ENCODE measurements at places on chromosomes 16 and 17.
A peak's percentile ranks its signal among the peaks of the same experiment; 100 is the strongest.

GRCh38 chr17:27572665-27573064, 58.3 kb upstream of the LGALS9 start:
- no peak for DNase-seq

- peak; percentile 58 for DNase-seq
Measured at GRCh38 chr16:67928561-67929364, 2.9 kb downstream of the CTRL start.

DNA sequence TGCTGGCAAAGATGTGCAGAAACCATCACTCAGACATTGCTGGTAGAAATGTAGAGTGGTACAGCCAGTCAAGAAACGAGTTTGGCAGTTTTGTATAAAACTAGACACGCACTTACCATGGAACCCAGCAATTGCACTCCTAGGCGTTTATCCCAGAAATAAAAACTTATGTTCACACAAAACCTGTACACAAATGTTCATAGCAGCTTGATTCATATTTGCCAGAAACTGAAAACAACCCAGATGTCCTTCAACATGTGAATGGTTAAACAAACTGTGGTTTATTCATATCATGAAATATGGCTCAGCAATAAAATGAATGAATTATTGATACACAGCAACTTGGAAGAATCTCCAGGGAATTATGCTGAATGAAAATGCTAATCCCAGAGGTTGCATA, 570.0 kb downstream of the CDH13 start:
- DNase-seq, result no peak

DNA sequence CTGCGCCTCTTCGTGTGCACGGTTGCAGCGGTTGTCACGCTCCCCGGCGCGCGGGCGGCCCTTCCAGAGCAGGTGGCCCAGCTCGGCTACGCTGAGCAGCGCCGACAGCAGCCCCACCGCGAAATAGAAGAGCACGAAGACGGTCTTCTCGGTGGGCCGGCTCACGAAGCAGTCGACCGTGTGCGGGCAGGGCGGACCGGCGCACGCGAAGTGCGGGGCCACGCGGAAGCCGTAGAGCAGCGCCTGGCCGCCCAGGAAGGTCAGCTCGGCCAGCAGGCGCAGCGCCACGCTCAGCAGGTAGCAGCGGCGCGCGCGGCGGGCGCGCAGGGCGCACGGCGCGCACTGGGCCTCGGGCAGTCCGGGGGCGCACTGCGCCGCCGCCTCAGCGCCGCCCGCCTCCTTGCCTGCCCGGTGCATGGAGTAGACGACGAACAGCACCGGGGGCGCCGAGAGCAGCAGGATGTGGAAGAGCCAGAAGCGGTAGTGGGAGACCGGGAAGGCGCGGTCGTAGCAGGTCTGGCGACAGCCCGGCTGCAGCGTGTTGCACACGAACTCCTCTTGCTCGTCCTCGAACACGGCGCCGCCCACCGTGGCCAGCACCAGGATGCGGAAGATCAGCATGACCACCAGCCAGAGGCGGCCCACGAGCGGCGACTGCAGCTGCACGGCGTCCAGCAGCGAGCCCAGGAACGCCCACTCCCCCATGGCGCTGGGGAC, 1.3 kb downstream of the GJD3 start:
- DNase-seq, result no peak

DNA sequence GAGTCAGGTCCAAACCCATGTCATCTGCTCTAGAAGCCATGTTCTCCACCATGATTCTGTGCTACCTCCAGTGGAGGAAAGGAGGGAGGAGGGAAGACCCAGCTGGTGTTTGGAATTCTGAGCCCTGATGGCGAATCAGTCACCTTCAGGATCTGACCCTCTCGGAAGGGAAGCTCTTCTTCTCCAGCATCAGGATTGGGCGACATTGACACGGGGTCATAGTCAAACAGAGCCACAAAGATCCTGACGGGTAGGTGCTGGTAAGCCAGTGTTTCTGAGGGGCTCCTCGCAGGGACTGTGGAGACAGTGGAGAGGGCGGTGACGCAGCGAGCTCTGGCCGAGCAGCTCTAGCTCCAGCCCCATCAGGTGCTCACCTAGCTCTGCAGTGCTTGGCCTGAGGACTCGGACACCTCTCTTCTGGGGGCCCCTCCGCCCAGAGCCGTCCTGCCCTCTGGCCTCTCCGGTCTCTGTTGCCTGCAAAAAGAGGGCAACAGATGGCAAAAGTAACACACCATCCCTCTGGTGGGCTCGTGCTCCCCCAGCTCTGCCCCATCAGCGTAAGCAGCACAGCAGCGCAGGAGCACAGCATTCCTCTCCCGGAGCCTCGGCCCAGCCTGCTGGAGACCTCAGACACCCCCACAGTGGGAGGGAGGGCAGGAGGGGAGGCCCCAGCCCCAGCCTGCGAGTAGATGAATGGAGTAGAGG, 21.0 kb downstream of the TSPOAP1 start:
- no peak for DNase-seq

- DNase-seq, result no peak
Measured at GRCh38 chr16:57801809-57802340, 416 bp downstream of the KIFC3 start.

- no peak for DNase-seq
Measured at GRCh38 chr16:6016530-6017184, 919.1 kb upstream of the EEF2KMT start.

GRCh38 chr16:4522051-4522581, 16.5 kb downstream of the CDIP1 start:
- no peak for DNase-seq

GRCh38 chr16:27195941-27196595, 7.3 kb upstream of the KDM8 start:
- DNase-seq, result no peak

DNA sequence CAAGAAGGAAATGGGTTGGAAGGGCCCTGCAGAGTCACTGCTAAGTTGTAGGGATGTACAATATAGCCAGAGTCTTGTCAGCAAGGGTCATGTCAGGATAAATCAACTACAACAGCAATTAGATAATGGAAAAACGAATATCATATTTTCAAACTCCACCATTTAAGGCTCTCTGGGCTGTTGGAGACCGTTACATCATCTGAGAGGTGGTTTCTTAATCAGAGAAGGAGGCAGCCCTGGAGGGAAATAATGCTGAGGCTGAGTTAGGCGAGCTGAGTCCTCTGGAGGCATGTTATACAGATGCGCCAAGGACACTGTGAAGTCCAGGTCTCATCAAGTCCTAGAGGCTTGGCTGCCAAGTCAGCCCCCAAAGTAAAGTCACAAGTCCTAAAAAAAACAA, 30.3 kb downstream of the LYRM9 start:
- DNase-seq, result no peak

DNA sequence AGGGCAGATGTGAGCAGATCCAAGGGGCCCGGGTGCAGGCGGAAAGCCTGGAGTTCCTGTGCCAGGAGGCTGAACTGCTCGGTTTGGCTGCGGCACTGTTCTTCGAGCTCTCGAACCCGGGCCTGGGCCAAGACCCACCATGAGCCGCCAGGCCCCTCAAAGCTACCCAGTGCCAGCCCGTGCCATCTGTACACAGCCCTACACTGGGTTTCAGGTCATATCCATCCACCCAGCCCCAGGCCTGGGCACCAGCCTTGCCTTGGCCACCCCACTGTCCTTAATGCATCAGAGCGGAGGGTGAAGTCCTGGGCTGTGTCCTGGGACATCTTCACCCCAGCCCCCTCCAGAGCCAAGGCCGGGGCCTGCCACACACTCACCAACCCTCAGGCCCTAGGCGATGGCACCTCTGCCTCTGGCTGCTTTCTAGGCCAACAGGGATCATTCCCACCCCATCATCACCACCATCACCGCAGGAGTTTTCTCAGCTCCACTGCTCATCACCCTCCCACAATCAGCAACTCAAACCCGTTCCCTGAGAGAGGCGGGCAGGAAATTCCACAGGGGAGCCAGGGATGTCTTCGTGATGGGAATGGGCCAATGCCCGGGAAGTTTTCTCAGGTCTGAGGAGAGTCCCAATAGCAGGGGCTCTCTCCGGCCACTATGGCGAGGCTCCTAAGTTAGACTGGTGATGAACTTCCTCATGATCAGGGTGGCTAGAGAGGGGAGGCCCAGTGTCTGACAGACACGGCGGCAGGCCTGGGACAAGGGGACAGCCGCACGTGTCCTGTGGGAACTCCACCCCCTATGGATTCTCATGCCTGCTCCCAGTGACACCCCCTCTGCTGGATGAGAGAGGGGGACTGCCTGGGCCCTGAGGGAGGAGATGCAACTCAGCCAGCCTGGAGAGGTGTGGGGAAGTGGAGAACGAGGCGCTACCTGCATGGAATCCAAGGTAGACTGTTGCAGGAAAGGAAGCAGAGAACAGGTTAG, 9.1 kb downstream of the TSPOAP1 start:
- DNase-seq, result no peak

DNA sequence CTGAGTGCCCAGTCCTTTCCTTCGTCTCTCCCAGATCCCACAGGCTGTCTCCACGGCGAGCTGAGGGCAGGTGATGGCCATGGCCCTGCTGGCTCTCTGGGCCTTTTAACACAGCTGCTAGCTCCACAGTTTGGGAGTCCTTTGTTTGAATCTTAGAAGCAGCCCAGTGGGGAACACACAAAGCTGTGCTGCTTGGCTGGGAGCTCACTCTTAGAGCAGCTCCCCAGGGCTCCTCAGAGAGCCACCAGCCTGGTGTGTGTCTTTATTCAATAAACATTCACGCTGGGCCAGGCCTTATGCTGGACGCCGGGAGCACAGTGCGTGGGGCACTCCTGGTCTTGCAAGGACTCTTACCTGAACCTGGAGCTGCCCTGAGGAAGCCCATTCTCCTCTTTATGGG, 29.7 kb downstream of the WNT3 start:
- DNase-seq, result no peak

DNA sequence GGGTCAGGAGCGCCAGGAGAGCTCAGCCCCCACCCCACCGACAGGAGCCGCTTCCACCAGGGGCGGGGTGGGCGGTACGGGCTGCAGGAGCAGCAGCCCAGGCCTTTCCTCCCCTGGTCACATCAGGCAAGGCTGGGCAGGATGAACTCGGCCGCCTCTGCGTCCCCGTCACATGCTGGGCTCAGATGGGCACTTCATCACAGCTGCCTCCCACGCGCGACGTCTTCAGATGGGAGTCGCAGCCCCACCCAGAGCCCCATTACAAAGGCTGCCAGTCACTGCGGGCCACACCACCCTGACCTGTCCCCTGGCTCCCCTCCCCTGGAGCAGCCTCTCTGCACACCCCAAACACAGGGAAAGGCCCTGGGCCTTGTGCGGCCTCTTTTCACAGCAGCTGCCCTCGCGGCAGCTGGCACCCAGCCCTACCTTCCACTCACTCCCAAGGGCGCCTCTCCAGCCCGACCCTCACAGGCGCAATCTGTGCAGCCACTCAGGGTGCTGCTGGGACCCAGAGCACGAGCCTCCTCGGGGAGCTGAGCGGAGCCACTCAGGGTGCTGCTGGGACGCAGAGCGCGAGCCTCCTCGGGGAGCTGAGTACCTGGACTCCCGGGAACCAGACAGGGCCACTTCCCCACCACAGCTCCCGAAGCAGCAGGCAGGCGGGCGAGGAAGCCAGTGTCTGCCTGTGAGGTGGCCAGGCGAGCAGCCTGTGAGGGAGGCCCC, 4.7 kb downstream of the ZNF598 start:
- no peak for DNase-seq

DNA sequence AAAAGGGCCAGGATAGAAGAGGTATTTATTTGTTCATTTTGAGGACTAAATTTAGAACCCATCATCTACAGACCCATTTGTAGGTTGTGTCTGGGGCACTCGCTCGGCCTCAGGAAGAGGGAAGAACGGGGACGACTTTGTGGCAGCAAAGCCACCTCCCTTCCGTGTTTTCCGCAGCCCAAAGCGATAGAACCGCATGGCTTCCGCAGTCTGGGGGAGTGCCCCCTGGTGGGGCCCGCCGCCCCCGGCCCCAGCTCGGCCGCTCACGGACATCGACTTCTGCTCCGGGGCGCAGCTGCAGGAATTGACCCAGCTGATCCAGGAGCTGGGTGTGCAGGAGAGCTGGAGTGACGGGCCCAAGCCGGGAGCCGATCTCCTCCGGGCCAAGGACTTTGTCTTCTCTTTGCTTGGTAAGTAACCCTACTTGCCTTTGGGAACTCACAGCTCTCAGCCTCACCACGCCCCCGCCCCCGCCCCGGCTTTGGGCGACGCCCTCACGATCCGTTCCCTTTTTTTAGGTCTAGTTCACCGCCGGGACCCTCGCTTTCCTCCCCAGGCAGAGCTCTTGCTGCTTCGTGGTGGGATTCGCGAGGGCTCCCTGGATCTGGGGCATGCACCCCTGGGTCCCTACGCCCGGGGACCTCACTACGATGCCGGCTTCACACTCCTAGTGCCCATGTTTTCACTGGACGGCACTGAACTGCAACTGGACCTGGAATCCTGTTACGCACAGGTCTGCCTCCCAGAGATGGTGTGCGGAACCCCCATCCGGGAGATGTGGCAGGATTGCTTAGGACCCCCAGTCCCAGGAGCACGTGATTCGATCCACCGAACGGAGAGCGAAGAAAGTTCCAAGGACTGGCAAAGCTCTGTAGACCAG, 681 bp downstream of the TMEM102 start:
- DNase-seq, result no peak

- DNase-seq, result no peak
Measured at GRCh38 chr16:4142268-4142667, 26.0 kb upstream of the ADCY9 start.

- peak; percentile 8 for DNase-seq
Measured at GRCh38 chr17:34199932-34200534, 55.1 kb upstream of the CCL2 start.

- no peak for DNase-seq
Measured at GRCh38 chr17:13788385-13788784, 186.7 kb upstream of the HS3ST3A1 start.

DNA sequence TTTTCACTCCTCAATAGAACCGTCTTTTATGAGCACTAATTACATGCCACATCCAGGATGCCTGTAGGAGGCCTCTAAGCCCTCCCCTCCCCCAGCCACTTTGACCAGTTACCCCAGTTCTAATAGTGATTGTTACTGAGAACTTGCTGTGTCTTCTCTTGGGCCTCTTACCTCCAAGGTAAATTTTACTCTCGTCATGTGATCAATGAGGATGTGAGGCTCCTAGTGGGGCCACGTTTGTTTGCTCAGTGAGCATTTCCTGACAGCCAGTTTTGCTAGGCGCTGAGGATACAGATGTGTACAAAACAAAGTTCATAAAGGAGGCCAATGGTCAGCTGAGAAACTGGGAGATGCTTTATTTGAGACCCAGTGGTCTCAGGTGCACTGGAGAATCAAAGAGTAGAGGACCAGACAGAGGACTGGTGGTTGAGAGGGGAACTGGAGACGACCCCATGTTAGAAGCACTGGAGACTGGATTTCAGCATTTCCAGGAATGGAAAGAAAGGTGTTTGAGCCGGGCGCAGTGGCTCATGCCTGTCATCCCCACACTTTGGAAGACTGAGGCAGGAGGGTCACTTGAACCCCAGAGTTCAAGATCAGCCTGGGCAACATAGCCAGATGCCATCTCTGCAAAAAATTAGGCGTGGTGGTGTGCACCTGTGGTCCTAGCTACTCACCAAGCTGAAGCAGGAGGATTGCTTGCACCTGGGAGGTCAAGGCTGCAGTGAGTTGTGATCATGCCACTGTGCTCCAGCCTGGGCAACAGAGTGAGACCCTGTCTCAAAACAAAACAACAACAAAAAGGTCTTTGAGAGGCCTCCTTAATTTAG, 2.6 kb downstream of the ATP2C2 start:
- no peak for DNase-seq

DNA sequence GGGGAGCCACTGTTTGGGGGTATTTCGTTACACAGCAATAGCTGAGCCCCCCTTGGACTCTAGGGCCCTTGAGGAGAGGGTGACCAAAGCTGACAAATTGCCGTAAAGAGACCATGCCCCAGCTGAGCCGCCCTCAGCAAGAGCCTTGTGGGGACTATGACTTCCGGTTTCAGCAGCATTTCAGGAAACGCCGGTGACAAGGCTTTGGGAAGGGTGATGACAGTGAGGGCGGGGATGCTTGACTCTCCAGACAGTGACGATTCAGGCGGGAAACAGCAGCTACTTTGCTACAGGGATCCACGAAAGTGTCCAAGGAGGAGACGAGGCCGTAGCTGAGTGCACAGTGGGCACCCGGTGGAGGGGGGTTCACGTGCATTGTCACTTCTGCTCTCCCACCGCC, 360.8 kb downstream of the C16orf95 start:
- no peak for DNase-seq

Data from stimulated activated CD8-positive, alpha-beta memory T cell treated with anti-CD3 and anti-CD28 coated beads, Interleukin-4, amount 100 ng/mL, for 1 hour (primary cell).